ENCODE measurements at places on chromosomes 6 and 20.

- DNase-seq: no peak
Measured at GRCh38 chr6:132142308-132142707, 191.1 kb upstream of the CCN2 start.

- no peak for DNase-seq
Measured at GRCh38 chr20:35828434-35828833, 56.6 kb downstream of the PHF20 start.

DNA sequence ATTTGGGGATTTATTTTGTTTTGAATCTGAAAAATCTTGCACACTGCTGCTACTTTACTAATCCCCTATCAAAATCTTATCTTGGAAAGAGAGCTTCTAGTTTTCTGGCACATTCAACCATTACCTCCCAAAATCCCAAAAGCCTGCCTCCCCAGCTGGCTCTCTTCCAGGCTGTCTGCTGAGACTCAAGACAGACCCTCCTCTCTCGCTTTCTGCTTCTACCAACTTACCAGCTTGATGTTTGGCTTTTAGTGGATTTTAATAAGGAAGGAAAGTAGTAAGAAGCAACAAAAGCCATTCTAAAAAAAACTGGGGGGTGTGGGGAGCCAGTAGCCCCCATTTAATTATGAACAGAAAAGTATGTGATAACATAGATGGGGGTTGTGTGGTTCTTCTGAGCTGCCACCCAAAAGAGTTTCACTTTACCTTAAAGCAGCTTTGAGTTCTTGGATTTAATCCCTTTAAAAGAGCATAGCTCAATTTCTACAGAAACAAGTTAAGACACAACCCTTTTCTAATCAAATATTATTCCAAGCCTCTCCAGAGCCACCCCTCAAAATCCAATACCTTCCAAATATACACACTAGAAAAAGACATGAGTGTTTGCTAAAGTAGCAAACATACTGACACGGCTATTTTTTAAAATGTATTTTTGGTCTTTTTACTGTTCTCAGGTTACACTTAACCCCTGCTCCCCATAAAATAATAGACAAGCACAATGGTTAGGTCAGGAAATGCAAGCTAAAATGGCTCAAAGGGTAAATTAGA is 71.7 kb downstream of the ATP9A start:
- DNase-seq: no peak

DNA sequence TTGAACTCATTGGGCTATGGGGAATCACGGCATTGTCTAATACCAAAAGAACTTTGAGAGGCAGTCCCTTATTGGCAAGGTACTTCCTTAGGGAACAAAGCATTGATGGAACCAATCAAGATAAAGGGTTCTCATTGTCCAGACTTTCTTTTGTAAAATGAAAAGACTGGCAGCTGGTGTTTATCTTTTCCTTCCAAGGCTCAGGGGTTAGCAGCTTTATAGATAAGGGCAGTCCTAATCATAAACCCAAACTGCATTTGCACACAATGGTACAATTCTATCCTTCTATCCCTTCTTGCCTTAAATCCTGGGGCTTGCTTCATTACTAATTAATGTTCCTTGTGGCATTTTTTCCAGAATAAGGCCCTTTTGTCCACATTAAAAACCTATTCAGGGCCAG is 28.6 kb downstream of the CDK19 start:
- DNase-seq: no peak

GRCh38 chr20:3316136-3316535 is 77.1 kb upstream of the SLC4A11 start:
- DNase-seq: no peak

Data from stimulated activated CD8-positive, alpha-beta memory T cell treated with anti-CD3 and anti-CD28 coated beads, Interleukin-4, amount 100 ng/mL, for 24 hours (primary cell).